ENCODE measurements at places on chromosomes 1 and 21. TPM values are rescaled to one million over a fixed set of nuclear protein-coding genes. Genes with fewer than 3 reads are reported as not detected.

The CHRNB2 gene
- 44.9 TPM for total RNA-seq

The PCAT6 gene
- total RNA-seq = 7.7 TPM

The YY1AP1 gene
- 61.1 TPM for total RNA-seq

The NLRP3 gene
- total RNA-seq = not detected

The OR6K3 gene
- total RNA-seq = not detected

DNA sequence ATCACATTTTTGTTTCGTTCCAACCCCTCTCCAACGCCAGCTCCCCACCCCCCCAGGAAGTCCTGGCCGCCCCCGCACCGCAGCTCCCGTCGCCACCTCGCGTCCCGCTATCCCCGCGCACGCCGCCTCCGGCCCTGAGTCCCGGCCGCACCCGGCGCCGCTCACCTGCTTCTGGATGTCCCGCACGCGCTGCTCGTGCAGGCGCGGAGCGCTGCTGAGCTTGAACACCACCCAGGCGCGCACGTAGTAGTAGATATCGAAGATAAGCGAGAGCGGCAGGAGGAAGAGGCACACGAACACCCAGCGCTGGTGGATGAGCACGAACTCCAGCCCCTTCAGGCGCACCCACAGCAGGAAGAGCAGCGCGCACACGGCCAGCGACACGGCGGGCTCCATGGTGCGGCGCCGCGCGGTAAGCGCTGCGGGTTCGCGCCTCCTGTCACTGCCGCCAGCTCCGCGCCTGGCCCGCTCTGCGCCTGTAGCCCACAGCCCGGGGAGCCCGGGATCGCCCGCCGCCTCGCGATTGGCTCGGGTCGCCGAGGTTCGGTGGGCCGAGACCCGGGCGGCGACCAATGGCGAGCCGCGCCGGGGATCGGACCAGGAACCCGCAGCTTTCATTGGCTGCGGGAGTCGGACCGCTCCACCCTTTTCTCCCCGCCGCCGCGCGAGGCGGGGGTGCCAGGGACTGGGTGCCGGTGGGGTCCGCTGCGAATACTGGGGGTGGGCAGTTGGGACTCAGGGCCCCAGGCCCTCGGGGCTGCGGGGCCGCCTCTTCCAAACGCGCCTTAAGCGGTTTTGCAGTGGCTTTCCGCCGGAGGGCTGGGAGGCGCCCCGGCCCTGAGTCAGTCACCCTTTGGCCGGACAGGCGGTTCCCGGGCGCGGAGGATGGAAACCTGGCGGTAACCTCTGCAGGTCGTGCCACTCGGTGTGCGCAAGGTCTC is at the start of gene DHCR24:
Gene DHCR24 (minus strand): TSS at position 472 of the 941 bp plus-strand sequence. CDS start 76 bp downstream, at position 396.
- peak; percentile 94 for DNase-seq

DNA sequence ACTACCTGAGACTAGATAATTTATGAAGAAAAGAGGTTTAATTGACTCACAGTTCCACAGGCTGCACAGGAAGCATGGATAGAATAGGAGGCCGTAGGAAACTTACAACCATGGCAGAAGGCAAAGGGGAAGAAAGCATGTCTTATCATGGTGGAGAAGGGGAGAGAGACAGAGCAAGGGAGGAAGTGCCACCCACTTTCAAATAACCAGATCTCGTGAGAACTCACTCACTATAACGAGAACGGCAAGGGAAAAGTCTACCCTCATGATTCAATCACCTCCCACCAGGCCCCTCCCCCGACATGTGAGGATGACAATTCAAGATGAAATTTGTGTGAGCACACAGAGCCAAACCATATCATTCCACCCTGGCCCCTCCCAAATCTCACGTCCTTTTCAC is 4.7 kb upstream of the C21orf91 start:
- DNase-seq = no peak

DNA sequence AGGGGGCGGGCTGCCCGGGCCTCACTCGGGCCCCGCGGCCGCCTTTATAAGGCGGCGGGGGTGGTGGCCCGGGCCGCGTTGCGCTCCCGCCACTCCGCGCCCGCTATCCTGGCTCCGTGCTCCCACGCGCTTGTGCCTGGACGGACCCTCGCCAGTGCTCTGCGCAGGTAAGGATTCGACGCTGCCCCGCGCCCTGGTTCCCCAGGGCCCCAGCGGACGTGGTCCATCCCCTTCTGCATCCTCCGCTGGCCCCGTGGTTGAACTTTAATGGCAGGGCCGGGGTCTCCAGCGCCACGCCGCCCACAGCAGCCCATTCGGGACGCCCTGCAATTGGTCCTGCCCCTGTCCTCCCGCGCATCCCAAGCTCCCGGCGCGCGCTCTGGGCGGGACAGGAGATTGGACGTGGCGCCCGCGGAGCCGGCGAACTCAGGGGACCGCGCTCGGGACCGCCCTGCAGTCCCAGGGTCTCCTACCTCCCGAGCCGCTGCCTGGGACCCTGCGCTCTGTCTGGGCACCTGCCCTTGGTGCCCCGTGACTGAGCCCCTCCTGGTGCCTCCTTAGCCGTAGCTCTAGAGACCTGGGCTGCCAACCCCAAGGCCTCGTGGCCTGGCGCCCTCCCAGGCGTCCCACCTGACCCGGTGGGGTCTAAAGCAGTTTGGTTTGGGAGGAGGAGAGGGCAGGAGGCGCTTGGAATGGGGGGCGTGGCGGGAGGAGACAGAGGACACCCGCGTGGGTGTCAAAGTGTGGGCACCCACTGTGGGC is at the start of gene ALPL:
Gene ALPL (plus strand): TSS at position 73 of the 762 bp plus-strand sequence. CDS start 44,659 bp downstream, outside the sequence.
- no peak for DNase-seq

- DNase-seq = peak; percentile 64
These were observed 110.8 kb downstream of the LACTBL1 start for GRCh38 chr1:22861764-22862440.

DNA sequence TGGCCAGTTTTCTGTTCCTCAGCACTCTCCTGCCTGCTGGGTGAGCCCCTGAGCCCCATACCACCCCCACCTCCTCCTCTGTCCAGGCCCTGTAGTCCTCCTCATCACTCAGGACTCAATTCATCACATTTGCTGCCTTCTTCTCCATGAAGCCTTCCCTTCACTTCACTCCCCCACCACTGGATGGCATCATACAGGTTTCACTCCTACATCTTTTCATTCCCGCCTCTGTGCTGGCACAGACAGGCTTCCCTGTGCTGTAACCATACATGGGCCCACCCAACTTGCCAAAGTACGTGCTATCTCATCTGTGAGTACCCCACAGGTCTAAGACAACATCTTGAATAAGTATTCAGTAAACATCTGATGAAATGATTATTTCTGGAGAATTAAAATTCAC is 56.9 kb downstream of the SLC45A1 start:
- no peak for DNase-seq

DNA sequence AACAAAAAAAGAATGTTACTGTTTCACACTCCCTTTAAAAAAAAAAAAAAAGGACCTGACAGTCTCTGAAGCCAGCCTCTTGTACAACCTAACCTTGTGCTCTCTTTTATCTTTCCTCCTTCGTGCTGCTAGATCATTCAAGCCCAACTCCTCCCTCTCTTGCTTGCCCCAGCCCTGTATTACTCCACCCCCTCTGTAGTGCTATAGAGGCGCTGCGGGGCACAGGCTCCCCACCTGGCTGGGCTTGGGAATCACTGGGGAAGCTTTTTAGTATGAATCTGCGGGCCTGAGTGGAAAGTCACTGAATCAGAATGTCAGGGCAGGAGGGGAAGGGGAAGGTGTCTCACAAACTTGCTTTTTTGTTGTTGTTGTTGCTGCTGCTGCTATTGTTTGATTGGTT is 383.7 kb upstream of the CAMK1G start:
- no peak for DNase-seq

Measured in glutamatergic neuron (in vitro differentiated cells).